Activated naive CD8-positive, alpha-beta T cell treated with anti-CD3 and anti-CD28 coated beads for 36 hours (primary cell): ENCODE measurements at places on chromosomes 6 and 20. TPM values are rescaled to one million over a fixed set of nuclear protein-coding genes. Genes with fewer than 3 reads are reported as not detected.
A peak's percentile ranks its signal among the peaks of the same experiment; 100 is the strongest.

- DNase-seq: no peak
- no peaks in the 10 kb centered on the region for H3K27me3 ChIP-seq
- H3K4me1 ChIP-seq: no peaks in the 10 kb centered on the region
- no peaks in the 10 kb centered on the region for H3K36me3 ChIP-seq
These were observed 80.0 kb downstream of the SAMD5 start for GRCh38 chr6:147588469-147588868.

GRCh38 chr20:8335495-8336195 lies 203.6 kb downstream of the PLCB1 start:
- no peak for DNase-seq
- H3K4me3 ChIP-seq: no peak overlapping the region
- H3K27ac ChIP-seq: no peak overlapping the region
- H3K27me3 ChIP-seq: no peaks in the 10 kb centered on the region

- peaks cover 73% of the 10 kb centered on the region for H3K4me1 ChIP-seq
- H3K27me3 ChIP-seq: no peaks in the 10 kb centered on the region
- H3K4me3 ChIP-seq: no peak overlapping the region
- peaks cover 55% of the 10 kb centered on the region for H3K36me3 ChIP-seq
- no peak for DNase-seq
These were observed 167.8 kb downstream of the JARID2 start for GRCh38 chr6:15413466-15414234.

The ZBTB9 gene
- 11.3 TPM for total RNA-seq

The IYD gene
- total RNA-seq: not detected

- no peak overlapping the region for H3K27ac ChIP-seq
- H3K4me1 ChIP-seq: peaks cover 6% of the 10 kb centered on the region
- peaks cover 53% of the 10 kb centered on the region for H3K27me3 ChIP-seq
- H3K4me3 ChIP-seq: peak overlapping the region; percentile 58
These were observed 15.8 kb downstream of the AARS2 start for GRCh38 chr6:44297063-44298038.

The SCUBE3 gene
- total RNA-seq: not detected

- no peaks in the 10 kb centered on the region for H3K27me3 ChIP-seq
- H3K4me3 ChIP-seq: no peak overlapping the region
- H3K36me3 ChIP-seq: no peaks in the 10 kb centered on the region
- no peak for DNase-seq
These were observed 2.8 kb downstream of the RAET1E start for GRCh38 chr6:149895048-149895590.

- peaks cover 9% of the 10 kb centered on the region for H3K4me1 ChIP-seq
- H3K27me3 ChIP-seq: no peaks in the 10 kb centered on the region
- no peak for DNase-seq
- H3K4me3 ChIP-seq: no peak overlapping the region
These were observed 85.5 kb upstream of the C20orf144 start for GRCh38 chr20:33576432-33577125.

The ETV7 gene
- 2.8 TPM for total RNA-seq

The HMGN4 gene
- total RNA-seq: 89.2 TPM

DNA sequence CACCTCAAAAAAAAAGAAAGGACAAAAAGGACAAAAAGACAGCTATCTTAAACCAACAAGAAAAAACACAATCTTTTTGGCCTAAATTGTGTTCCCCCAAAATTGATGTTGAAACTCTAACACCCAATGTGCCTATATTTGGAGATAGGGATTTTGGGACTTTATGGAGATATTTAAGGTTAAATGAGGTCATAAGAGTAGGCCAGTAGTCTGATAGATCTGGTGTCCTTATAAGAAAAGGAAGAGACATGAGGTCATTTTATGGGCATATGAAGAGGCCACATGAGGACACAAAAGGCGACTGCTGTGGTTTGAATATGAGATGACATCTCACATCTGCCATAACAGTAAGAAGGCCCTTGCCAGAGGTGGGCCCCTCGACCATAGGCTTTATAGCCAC lies 49.5 kb downstream of the TRIM38 start:
- H3K4me1 ChIP-seq: peaks cover 5% of the 10 kb centered on the region
- H3K36me3 ChIP-seq: peaks cover 1% of the 10 kb centered on the region
- H3K4me3 ChIP-seq: no peak overlapping the region
- H3K27ac ChIP-seq: no peak overlapping the region
- H3K27me3 ChIP-seq: no peaks in the 10 kb centered on the region

DNA sequence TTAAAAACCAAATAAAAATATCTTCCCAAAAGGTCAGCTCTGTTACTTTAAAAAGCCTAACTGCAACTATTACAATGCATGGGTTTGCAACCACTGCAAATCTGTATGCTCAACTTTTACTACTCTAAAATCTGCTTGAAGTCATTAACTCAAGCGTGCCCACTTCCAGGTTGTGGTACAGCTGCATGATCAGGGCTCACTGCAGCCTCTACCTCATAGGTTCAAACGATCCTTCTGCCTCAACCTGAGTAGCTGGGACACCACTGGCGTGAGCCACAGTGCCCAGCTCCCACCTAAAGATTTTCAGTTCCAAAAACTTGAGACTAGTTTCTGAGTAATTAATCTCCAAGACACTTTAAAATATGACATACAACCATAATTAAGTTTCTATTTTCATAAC lies 8.2 kb downstream of the DIDO1 start:
- H3K36me3 ChIP-seq: peaks cover 25% of the 10 kb centered on the region
- H3K27me3 ChIP-seq: no peaks in the 10 kb centered on the region
- H3K27ac ChIP-seq: peak overlapping the region; percentile 90
- peak overlapping the region; percentile 61 for H3K4me3 ChIP-seq

GRCh38 chr6:26401389-26401986 lies 587 bp upstream of the BTN3A1 start:
- H3K27ac ChIP-seq: peak overlapping the region; percentile 94
- peaks cover 36% of the 10 kb centered on the region for H3K4me1 ChIP-seq
- no peak for DNase-seq
- H3K27me3 ChIP-seq: no peaks in the 10 kb centered on the region
- H3K36me3 ChIP-seq: peaks cover 17% of the 10 kb centered on the region

GRCh38 chr6:2061880-2062279 lies 183.5 kb downstream of the GMDS start:
- no peak overlapping the region for H3K4me3 ChIP-seq
- H3K4me1 ChIP-seq: peaks cover 8% of the 10 kb centered on the region
- H3K27ac ChIP-seq: no peak overlapping the region
- peaks cover 19% of the 10 kb centered on the region for H3K36me3 ChIP-seq
- DNase-seq: no peak
- no peaks in the 10 kb centered on the region for H3K27me3 ChIP-seq

DNA sequence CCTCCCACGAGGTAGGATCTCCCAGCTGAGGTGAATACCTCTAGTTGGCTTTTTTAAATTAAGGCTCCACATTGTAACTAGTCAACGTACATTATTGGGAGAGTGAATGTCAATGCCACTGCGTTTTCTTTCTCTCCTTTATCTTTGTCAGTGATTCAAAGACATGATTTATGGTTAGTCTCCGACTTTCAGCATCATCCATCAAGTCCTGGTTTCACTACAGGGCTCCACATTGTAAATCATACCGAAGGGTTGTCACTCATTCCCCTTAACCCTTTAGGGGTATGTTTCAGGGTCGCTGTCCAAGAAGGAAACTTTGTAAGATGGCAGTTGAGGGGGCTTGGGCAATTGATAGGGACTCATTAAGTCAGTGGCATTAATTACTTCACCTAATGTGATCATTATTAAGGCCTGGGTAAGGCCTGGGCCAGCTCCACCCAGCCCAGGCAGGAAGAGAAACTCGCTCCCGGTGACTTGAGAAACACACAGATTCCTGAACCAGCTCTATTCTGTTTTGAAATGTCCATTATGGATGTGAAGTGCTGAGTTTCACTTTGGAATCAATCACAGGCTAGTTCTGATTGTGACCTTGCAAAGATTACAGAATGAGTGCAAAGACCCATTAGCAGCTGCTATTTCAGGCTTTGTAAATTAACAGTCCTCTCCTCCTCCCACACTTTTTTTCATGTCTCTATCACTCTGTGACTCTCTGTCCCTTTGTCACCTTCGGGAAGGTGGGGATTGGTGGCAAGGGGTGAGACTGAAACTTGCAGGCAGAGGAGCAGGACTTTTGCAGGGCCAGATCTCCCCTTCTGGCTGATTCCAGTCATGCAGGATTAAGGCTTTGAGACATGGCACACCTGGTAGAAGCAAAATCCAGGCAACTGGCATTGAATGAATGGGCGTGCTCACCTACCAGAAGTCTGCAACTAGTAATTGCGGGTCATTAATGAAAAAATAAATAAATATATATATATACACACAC lies 222.4 kb downstream of the TSHZ2 start:
- peaks cover 2% of the 10 kb centered on the region for H3K4me1 ChIP-seq
- H3K27me3 ChIP-seq: peaks cover 12% of the 10 kb centered on the region
- H3K27ac ChIP-seq: no peak overlapping the region

DNA sequence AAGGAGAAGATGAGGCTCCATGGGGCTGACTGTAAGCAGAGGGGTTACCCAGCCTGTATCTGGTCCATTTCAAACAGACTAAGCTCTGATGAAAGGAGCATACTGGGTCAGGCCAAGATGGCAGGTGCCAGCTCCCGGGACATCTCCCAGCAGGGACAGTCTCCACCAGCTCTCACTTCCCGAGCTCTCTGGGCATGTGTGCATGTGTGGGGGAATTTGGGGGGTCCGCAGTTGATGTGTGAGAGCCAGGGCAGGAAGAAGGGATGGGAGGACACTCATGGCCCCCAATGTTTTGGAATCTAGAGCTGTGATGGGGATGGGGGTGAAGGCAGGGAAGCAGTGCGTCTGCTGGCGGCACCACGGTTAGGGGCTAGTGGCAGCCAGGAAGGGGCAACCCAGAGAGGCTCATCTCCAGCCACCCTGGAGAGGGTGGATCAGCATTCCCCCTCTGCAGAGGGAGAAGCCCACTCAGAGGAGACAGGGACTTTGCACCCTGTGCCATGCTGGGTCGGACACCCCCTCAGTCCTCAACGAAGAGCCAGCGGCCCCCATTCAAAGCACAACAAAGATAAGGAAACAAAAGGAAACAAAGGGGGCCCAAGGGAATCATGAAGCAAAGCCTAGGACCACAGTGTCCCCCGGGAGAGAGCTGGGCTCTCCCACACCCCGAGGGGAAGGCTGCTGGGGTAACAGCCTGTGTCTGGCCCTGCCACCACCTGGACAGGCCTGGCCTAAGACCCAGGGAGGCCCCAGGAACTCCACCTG lies 52.4 kb downstream of the DSTN start:
- H3K36me3 ChIP-seq: no peaks in the 10 kb centered on the region
- H3K4me3 ChIP-seq: no peak overlapping the region

The HS3ST5 gene
- total RNA-seq: not detected

The C6orf15 gene
- not detected for total RNA-seq

- no peaks in the 10 kb centered on the region for H3K27me3 ChIP-seq
- H3K27ac ChIP-seq: no peak overlapping the region
- H3K36me3 ChIP-seq: no peaks in the 10 kb centered on the region
- no peak for DNase-seq
These were observed 603.7 kb upstream of the PTCHD4 start for GRCh38 chr6:48714699-48715098.

- no peaks in the 10 kb centered on the region for H3K36me3 ChIP-seq
- no peak for DNase-seq
- H3K27ac ChIP-seq: no peak overlapping the region
- H3K27me3 ChIP-seq: peaks cover 5% of the 10 kb centered on the region
- no peak overlapping the region for H3K4me3 ChIP-seq
- no peaks in the 10 kb centered on the region for H3K4me1 ChIP-seq
These were observed 44.3 kb downstream of the VGLL2 start for GRCh38 chr6:117309611-117310010.

DNA sequence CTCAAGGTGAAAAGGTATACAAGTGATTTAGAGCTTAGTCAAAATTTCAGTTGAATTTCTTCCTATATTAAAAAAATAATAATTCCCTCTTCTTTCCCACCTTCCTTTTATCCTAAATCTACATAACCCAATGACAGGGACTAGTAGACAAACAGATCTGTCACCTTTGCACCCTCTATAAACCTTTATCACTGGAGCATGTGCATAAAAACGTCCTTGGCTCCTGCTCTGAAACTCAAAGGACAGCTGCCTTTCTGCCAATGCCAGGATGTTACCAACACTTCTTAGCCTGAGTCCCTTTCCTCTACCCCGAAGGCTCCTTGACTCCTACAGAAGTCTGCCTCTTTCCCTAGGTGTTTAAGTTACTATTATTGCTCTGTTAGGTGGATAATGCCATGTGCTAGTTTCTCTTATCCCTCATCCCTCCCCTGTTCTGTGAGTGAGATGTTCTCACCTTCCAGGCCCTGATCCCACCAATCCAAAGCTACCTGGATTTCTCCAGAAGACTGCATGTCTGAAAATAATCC lies 4.3 kb downstream of the CLVS2 start:
- H3K27me3 ChIP-seq: peaks cover 32% of the 10 kb centered on the region
- H3K36me3 ChIP-seq: peaks cover 3% of the 10 kb centered on the region
- no peak overlapping the region for H3K4me3 ChIP-seq
- H3K27ac ChIP-seq: no peak overlapping the region
- no peaks in the 10 kb centered on the region for H3K4me1 ChIP-seq

DNA sequence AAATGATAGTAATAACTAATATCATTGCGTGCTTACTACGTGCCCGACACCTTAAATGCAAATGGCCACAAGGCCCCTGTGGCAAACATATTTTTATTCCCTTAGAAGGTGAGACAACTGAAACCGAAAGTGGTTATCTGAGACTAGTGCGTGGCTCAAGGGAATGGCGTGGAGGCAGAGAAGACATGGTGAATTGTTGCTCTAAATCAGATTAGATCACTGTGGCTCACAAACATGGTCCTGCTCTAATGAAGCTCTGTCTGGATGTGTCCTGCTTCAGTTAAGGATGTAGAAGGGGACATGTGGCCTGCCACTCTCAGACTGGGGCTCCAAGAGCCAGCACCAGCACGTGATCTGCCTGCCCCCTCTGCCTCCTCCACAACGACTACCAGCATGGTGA lies 124.2 kb upstream of the GMDS start:
- H3K27me3 ChIP-seq: no peaks in the 10 kb centered on the region
- H3K27ac ChIP-seq: no peak overlapping the region
- no peak overlapping the region for H3K4me3 ChIP-seq

GRCh38 chr6:136409597-136409996 lies 120.0 kb upstream of the BCLAF1 start:
- no peak overlapping the region for H3K4me3 ChIP-seq
- H3K4me1 ChIP-seq: peaks cover 4% of the 10 kb centered on the region
- no peaks in the 10 kb centered on the region for H3K36me3 ChIP-seq
- no peak overlapping the region for H3K27ac ChIP-seq
- H3K27me3 ChIP-seq: peaks cover 8% of the 10 kb centered on the region

DNA sequence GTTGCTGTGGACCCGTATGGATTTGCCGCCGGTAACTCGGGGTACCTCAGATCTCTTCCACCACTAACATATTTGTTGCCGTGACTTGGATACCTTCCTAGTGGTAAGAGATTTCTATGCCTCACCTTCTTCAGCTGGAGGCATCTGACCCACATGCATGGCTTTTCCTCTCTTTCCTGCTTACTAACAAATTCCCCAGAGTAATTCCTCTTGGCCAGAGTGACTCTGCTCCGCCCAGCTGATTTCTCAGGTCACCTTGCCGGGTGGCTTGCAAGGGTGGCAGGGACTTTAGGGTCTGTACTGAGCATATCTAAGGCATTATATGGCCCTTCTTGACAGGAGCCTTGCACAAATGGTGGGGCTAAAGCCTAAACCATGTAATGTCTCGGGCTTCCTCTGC lies 38.2 kb downstream of the FAM184A start:
- no peak for DNase-seq
- no peak overlapping the region for H3K27ac ChIP-seq
- no peaks in the 10 kb centered on the region for H3K36me3 ChIP-seq
- peaks cover 6% of the 10 kb centered on the region for H3K4me1 ChIP-seq
